AG08396 (cell line): ENCODE measurements at places on chromosomes 5 and 9.

GRCh38 chr9:128204858-128205257 is 1.7 kb downstream of the DNM1 start:
- DNase-seq, result no peak

- DNase-seq, result no peak
These were observed 6.2 kb upstream of the TCERG1 start for GRCh38 chr5:146440870-146441495.

DNA sequence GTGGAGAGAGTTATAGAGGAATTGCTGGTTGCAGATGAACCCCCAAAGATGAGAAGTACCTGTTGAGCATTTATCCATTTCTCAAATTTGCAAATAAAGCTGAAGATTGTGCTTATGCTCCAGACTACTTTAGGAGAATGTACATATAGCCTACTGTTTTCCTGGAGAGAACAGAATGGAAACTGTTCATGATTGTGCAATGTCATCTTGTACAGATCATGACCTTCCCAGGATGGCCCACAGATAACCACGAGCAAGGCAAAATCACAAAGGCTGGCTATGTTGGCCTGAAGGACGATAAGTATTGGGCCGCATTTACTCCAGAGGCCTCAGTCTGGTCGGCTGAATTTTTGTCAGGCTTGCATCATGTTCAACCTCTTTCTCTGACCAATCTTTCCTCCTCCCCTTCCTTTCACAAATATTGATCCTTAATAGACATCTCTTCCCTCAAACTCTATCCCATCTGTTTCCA is 28.5 kb upstream of the RICTOR start:
- no peak for DNase-seq

DNA sequence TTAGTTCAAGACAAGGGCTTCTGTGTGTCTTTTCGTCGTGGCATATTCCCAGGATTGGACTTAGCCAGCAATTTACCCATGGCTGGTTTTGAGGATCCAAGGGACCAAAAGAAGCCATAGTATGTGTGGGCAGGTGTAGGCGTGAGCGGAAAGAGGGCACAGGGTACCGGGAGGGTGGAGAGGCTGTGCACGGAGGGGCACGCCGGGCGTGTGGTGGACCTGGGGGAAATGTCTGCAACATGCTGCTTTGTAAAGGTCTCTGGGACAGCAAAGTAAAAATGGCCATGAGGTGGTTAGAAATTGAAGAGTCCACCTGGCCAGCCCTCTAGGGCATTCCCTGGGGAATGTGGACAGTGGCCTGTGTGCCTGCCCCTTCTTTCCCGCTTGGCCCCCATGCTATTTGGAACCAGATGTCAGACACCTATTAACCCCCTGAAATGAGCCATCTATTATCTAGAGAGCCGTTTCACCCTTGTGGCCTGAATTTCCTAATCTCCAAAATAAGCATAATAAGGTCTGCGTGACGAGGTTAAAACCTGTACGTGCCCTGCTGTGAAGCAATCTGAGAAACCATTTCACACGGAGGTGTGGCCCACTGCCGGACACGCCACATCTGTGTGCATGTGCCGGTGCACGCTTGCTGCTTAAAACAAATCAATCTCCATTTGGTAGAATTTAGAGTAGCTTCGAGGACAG is 5.1 kb downstream of the FLT4 start:
- no peak for DNase-seq

GRCh38 chr5:6787941-6788340 is 74.7 kb downstream of the TENT4A start:
- DNase-seq, result no peak

DNA sequence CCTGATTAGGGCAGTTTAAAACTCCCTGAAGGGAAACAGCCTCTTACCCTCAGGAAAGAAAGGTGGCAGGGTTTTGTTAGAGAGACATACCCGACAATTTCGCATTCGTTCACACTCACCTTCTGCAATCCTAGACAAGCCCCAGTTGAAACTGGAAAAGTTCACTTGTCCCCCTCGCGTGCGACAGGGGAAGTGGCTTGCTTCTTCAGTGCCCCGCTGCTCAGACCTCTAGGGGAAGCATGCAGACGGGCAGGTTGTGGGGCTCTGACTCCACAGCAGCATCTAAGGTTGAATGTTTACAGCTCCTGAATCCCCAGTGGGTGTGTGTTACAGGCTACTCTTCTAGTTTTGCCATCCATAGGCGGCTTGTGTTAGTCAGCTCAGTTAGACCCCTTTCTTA is 575.7 kb upstream of the ACO1 start:
- DNase-seq, result no peak

DNA sequence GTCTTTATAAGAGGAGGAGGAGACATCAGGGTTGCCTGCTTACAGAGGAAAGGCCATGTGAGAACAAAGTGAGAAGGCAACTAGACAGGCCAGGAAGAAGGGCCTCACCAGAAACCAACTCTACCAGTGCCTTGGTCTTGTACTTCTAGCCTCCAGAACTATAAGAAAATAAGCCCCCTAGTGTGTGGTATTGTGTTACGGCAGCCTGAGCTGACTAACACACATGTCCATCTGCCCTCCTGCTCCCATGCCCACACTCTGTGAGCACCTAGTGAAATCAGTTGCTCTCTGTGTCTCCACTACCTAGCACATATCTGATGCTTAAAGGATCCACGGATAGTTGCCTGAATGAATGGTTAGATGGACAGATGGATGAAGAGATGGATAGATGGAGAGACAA is 6.9 kb downstream of the AK3 start:
- no peak for DNase-seq

DNA sequence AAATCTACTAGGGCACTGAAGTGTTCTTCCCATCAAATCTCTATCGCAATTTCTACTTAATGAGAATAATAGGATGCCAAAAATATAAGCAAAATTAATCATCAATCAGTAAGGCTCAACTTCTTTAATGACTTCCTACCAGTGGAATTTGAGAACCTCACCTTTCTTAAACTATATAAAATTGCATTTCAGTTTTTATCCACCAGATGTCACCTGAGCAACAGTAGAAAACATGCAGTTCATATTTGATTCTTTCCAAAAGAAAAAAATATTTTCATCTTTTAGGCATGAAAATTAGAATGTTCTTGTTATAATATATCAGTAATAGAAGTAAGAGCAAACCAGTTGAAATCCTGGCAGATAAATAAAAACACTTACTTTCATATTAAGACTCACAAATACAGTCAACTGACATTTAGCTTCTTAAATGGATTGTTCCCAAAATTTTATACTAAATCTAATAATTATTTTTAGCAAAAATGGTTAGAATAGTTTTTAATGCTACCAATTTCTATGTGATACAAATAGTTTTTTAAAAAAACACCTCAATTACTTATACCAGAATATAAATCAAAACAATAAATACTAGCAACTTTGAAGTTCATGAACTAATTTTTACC is 13.4 kb upstream of the CCDC112 start:
- no peak for DNase-seq

DNA sequence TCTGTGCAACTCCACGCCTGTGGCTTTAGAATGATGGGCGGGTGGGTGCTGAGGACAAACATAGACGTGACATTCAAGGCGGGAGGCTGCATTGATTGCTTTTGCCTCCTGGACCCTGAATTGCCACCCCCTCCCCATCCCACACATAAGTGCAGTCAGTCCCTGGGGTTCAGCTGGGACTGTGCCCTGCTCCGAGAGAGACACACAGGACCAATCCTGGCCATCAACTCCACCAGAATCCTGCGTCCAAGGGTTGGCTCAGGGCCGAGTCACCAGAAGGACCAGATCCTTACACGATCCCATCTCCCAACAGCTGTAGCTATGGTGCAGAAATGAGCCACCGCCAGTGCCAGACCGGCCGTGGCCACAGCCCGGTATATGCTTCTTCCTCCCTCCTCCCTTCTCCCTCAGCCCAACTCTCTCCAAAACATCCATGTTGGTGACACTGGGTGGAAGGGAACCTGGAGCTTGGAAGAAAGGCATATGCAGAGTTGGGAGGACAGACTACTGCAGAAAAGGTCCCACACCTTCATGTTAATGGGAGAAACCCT is 27.4 kb downstream of the IRX2 start:
- no peak for DNase-seq

DNA sequence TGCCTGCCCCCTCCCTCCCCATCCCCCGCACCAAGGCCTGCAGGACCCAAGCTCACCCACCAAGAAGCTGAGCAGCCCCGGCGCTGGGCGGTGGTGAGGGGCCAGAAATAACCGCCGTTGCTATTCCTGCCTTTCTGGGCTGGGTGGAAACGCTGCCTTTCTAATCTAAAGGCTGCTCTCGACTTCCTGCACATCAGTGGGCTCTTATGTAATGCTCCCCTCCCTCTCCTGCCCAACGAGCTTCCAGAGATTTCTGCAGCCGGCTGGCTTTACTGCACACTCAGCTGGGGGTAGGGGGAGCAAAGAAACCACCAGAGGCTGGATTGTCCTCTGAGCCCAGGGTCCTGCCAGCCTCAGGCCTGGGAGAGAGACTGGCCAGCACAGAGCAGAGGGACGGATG is 6.9 kb upstream of the EGR1 start:
- DNase-seq, result no peak

- DNase-seq, result no peak
These were observed 49.0 kb upstream of the ATG10 start for GRCh38 chr5:81922854-81923279.

GRCh38 chr5:980001-980588 is 28.5 kb upstream of the NKD2 start:
- no peak for DNase-seq

- DNase-seq, result peak; percentile 73
These were observed 3.9 kb downstream of the VCAN start for GRCh38 chr5:83475391-83475863.

DNA sequence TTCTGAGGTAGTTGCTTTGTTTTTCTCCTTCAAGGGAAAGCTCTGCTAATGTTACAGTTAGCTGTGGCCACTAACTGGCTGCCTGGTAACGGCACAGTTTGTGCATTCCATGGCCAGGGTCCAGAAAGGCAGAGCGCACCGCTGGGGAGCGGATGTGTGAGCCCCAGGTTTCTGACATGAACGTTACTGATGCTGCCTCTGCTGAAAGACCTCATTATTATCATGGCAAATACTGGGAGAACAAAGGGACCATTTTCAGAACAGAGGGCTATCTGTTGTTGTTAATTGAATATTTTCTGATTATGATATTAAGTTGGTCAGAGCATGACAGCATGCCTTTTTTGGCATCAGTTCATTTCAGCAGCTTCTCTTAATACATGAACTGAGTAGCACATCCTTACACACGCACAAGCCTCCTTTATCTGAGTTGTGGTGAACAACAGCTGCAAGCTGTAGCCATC is 134.1 kb downstream of the NUDT12 start:
- peak; percentile 79 for DNase-seq

DNA sequence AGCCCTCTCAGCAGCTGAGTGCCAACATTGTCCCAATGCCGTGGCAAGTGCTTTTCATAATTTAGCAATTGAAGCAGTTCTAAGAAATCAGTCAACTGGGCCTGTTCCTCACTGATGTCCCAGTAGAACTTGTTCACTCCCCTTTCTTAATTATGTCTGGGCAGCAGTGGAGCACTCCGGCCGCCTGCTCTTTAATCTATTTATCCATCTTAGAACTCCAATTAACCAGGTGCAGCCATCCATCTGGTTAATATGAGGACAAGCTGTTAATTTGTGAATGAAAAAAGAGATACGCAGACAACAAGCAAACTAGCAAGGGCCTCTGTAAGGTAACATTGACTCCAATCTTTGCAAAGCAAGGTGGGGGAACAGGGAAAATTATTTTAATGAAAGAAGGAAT is 39.4 kb downstream of the MAT2B start:
- no peak for DNase-seq

DNA sequence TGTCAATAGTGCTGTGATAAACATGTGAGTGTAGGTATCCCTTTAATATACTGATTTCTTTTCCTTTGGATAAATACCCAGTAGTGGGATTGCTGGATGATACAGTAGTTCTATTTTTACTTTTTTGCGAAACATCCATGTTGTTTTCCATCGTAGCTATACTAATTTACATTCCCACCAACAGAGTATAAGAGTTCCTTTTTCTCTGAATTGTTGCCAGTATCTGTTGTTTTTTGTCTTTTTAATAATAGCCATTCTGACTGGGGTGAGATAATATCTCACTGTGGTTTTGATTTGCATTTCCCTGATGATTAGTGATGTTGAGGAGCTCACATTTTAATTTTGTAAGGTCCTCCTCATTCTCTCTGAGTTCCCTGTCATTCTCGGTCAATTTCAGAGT is 71.1 kb upstream of the NFIL3 start:
- DNase-seq, result no peak

DNA sequence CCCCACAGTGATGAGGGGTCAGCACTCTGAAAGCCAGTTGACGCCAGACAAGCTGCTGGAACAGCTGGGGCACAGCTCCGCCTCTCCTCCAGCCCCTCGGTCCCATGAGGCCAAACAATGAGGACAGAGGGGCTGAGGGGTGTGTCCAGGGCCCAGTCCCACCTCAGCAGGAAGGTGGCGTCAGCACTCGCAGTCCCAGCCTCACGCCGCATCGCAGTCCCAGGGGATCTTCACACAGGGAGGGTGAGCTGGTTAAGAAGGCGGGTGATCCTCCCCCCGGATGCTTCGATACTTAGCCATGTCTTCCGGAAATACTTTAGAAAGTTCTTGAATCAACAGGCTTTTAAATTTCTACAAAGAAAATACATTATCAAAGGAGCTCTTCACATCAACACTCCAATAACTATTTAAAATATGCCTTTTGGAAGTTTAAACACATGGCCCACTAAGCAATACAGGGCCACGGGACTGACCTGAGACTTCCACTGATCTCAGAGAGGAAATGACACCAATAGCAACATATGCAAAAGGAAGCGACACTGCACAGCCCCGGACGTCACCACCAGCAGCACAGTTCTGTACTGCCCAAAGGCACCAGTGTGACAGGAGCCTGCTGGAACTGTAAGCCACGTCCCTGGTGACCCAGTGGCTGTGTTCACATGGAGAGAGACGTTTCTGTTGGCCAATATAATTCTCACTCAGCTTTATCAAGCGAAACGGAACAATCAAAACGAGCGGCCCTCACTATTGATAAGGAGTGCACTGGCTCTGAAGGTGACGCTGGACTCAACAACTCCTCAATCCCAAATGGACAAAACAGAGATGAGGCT is 5.9 kb downstream of the MED10 start:
- DNase-seq, result no peak

GRCh38 chr9:117545846-117546245 is 131.0 kb upstream of the ASTN2 start:
- no peak for DNase-seq

GRCh38 chr9:17627641-17628040 is 48.8 kb downstream of the SH3GL2 start:
- peak; percentile 5 for DNase-seq

GRCh38 chr5:61332851-61333320 is 828 bp downstream of the ZSWIM6 start:
- peak; percentile 78 for DNase-seq

- no peak for DNase-seq
These were observed 7.6 kb downstream of the RNF38 start for GRCh38 chr9:36392489-36392888.

- no peak for DNase-seq
These were observed 25.1 kb upstream of the TRIM14 start for GRCh38 chr9:98144076-98144475.
